Hematopoietic multipotent progenitor cell treated with erythropoietin and hydrocortisone succinate and interleukin-3 and kit ligand, for 8 days (in vitro differentiated cells): ENCODE measurements at places on chromosomes 4 and X.

DNA sequence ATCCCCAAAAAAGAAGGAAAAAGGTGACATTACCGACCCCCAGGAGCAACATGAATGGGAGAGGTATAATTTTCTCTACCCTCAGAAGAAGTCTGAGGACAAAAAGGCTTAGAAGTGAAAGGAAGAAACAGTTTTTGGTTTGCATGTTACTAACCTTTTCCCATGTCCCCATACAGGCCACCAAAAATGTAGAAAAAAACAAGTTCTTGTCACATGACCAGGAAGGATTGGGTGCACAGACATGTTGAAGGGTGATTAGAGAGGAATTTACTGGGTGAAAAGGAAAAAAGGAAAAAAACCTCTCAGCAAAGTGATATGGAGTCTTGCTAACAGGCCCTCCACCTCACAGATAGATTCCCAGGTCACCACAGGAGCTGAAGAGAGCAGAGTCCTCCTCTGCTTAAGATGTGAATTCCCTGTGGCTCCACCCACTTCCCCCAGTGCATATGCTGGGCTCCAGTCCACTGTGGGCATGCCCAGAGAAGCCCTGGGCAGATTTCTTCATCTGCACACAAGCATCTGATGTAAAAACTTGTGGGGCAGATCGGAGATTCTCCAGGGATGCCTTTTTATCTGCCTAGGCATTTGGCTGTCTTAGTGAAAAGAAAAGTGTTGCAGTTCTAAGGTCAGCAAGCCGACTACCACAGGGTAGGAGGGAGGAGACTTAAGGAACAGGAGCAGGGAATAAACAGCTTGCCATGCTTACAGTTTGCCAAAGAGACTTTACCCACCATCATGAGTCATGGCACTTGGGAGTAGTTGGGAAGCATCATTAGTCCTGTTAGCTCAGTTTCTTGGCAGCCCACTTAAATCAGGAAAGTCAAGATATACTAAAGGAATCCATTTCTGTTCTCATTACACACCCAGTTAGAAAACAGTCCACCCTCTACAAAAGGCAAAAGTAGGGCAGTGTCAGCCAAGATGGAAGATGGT lies 25.0 kb upstream of the PASD1 start:
- peak; percentile 6 for DNase-seq

- DNase-seq, result no peak
Observed at GRCh38 chrX:23478056-23478455, 143.4 kb downstream of the PTCHD1 start.

DNA sequence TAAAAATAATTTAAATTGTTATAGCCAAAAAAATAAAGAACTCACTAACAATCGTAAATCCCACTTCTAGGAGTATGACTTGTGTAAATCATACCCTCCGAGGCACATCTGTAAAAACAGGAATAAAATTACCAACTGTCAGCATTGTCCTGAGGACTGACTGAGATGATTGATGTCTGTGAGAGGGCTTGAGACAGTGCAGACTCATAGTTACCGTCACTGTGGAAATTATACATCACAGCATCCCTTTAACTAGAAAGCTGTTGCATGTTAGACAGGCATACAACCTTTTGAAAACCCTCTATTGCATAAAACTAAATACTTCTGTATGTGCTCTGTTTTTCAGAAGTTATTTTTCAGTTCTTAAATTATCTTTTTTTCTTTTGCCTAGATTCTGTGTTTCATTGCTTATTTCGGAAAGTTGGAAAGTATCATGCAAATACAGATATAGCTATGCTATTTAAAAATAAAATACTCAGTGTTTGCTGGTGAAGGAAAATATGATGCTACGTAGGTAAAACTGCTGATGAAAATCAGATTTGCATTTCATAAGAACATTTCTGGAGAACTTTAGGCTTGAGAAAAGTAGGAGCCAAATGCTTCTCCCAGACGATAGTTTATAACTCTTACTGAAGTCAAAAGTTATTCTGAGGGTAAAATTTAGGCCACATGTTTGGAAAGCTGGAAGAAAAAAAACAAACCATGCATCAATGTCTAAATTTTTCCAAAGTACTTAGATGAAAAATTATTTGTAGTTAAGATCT lies 13.6 kb upstream of the RBPJ start:
- no peak for DNase-seq

GRCh38 chrX:79138658-79139241 lies 5.7 kb upstream of the GPR174 start:
- peak; percentile 83 for DNase-seq
